Stimulated activated CD4-positive, alpha-beta T cell treated with anti-CD3 and anti-CD28 coated beads, Interleukin-2, amount 100 ng/mL, for 4 hours (primary cell): ENCODE measurements at places on chromosomes 6 and 20.

GRCh38 chr20:43948455-43948854, 33.8 kb downstream of the TOX2 start:
- no peak for DNase-seq

DNA sequence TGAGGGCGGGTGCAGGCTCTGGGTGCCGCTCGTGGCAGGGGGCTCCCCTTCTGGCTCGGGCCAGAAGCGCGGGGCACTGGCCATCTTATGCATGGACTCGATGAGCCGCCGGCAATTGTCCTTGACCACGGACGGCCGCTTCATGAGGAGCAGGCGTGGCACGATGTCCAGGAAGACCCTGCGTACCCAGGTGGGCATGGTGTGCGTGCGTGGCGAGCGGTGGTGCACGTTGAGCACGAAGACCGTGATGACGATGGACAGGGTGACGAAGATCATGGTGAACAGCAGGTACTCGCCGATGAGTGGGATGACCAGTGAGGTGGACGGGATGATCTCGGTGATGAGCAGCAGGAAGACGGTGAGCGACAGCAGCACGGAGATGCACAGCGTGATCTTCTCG, 11.0 kb downstream of the CHRNA4 start:
- no peak for DNase-seq

DNA sequence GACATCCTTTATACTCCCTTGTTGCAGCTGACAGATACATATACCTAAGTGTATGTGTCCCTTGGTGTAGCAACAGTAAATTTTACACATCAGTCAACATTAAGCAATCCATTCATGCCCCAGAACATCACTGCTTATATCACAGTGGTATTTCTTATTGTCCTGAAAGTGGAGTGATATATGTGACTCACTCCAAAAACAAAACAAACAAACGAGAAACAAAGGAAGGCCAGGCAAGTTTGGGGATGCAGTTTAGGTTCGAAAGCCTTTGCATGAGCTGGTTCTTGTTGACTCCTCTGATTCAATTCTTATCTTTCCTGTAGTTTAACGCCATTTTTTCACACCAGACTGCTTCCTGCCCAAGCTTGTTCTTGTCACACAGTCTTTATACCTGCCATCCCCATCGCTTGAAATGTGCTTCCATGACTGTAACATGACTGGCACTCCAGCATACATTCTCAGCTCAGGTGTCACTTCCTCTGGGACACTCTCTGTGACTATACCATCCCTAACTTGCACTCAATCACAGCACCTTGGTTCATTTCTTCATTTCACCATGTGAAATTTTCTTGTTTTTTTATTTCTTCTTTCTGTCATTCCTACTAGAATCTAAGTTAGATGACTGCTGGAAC, 125.0 kb upstream of the TSHZ2 start:
- DNase-seq = no peak

- DNase-seq = no peak
Measured at GRCh38 chr6:33197431-33198048, 2.9 kb downstream of the RXRB start.

DNA sequence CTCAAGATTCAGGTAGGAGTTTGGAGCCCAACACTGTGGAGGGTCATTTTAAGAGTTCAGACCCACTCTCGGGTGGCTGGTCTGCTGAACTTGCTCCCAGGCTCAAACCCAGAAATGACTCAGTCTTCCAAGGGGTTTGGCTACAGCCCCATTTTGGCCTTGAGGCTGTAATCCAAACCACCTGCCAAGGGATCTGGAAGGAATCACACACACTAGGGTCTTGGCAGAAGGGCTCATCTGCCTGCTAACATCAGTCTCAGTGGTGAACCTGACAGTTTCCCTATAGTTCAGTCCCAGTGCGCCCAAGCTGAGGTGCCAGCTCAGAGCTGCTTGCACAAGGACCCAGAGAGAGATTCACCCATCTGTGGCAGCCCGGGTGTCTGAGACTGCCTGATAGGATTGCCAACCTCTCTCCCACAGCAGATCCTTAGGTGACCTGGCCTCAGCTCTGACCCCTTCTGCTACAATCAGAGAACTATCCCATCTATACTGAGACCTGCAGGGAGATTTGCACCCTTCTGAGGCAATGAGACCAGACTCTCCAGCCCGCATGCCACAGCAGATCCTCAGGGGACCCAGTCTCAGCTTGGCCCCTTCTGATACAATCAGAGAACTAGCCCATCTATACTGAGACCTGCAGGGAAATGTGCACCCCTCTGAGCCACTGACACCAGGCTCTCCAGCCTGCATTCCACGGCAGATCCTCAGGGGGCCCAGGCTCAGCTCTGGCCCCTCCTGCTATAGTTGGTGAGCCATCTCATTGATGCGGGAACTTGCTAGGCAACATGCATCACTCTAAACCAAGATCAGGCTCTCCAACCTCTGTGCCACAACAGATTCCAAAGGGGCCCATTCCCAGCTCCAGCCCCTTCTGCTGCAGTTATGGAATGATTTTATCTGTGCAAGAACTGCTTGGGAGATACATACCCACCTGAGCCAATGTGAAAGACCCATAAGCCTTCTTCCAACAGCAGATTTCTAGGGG, 48.2 kb downstream of the THBS2 start:
- no peak for DNase-seq

- DNase-seq = no peak
Measured at GRCh38 chr20:2909953-2910352, 36.7 kb downstream of the PTPRA start.

GRCh38 chr20:44066645-44067606, 120.1 kb downstream of the JPH2 start:
- DNase-seq = no peak
